Osteoblast (primary cell): ENCODE measurements at places on chromosomes 6 and 20. TPM values are rescaled to one million over a fixed set of nuclear protein-coding genes. Genes with fewer than 3 reads are reported as not detected.

DNA sequence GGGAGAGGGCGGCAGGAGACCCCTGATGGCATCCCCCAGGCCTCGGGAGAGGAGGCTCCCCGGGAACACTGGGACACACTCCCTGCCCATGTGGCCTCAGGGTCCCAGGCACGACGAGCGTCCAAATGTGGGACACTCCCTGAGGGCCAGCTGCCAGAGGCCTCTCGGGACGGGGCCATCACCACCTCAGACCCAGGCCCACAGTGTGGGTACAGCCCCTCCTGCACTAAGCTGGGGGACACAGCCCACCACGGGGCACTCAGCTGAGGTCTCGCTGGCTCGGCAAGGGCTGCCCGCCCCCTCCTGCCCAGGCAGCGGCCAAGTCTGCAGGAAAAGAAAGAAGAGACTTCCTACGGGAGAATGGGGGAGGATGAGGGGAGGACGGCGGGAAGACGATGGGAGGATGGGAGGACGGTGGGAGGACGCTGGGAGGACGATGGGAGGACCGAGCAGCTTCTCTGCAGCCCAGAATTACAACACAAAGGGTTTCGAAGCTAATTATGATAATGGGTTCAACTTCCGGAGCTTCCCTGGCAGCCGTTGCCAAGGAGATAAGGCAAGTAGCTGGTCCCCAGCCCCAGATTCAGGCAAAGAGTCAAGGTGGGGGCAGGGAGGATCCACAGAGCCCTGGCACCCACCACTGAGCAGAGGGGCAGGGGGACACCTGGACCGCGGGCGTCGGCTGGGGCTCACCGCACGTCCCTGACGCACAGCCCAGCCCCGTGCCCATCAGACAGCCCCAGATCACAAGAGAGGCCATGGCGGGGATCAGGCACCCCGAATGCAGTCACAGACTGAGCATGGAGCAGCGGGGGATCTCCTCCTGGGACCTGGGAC lies 17.5 kb downstream of the KCNQ2 start:
- peaks cover 26% of the 10 kb centered on the region for H3K27me3 ChIP-seq
- no peaks in the 10 kb centered on the region for H3K4me1 ChIP-seq
- H3K27ac ChIP-seq, result no peak overlapping the region
- no peak overlapping the region for H3K4me3 ChIP-seq

- no peak overlapping the region for H3K4me3 ChIP-seq
- H3K4me1 ChIP-seq, result peaks cover 4% of the 10 kb centered on the region
- DNase-seq, result no peak
- no peak overlapping the region for H3K27ac ChIP-seq
Measured at GRCh38 chr6:63560801-63561287, 11.4 kb upstream of the LOC128125822 start.

DNA sequence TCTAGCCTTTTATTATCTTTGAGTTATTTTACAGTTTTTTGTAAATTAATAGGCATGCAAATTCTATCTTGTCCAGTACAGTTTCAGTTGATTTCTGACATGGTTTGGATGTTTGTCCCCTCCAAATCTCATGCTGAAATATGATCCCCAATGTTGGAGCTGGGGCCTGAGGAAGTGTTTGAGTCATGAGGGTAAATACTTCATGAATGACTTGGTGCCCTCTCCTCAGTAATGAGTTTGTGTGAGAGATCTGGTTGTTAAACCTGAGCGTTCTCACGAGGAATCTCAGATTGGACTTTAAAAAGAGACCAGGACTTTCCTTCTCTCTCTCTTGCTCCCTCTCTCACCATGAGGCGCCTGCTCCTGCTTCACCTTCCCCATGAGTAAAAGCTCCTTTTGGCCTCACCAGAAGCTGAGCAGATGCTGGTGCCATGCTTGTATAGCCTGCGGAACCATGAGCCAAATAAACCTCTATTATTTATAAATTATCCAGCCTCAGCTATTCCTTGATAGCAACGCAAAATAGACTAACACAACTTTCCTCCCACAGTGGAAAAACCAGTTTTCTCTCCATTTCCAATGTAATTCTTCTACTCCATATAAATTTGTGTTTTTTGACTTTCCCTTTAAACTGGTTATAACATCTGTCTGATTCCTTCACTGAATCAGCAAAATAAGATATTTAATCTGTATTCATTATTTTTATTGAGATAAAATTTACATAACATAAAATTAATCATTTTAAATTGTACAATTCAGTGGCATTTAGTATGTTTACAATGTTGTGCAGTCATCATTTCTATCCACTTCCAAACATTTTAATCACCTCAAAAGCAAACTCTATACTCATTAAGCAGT lies 78.7 kb upstream of the PRSS16 start:
- H3K27ac ChIP-seq, result peak overlapping the region; percentile 83
- peaks cover 18% of the 10 kb centered on the region for H3K4me1 ChIP-seq
- DNase-seq, result peak; percentile 46
- peak overlapping the region; percentile 9 for H3K4me3 ChIP-seq
- no peaks in the 10 kb centered on the region for H3K36me3 ChIP-seq

- H3K27me3 ChIP-seq, result no peaks in the 10 kb centered on the region
- H3K36me3 ChIP-seq, result no peaks in the 10 kb centered on the region
- peak; percentile 32 for DNase-seq
- H3K27ac ChIP-seq, result no peak overlapping the region
Measured at GRCh38 chr6:161618831-161619454, 345.1 kb upstream of the AGPAT4 start.

GRCh38 chr20:17971300-17972013 lies 2.6 kb downstream of the MGME1 start:
- H3K27ac ChIP-seq, result peak overlapping the region; percentile 99
- peak overlapping the region; percentile 84 for H3K4me3 ChIP-seq
- H3K27me3 ChIP-seq, result no peaks in the 10 kb centered on the region
- peaks cover 4% of the 10 kb centered on the region for H3K36me3 ChIP-seq
- peaks cover 33% of the 10 kb centered on the region for H3K4me1 ChIP-seq

DNA sequence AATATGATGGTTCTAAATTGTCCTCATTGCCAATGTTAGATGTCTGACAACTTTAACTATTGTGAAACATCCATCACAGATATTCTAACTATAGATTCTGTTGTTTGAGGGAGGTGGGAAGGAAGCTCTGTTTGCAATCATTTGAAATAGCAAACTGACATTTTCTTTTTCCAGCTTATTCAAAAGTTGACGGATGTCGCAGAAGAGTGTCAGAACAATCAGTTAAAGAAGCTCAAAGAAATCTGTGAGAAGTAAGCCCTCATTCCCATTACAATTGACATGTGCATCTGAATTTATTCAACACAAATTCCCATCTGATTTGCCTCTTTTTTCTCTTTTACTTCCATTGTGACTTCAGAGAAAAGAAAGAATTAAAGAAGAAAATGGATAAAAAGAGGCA lies 280.6 kb upstream of the PLCB4 start:
- no peak overlapping the region for H3K27ac ChIP-seq
- H3K4me1 ChIP-seq, result peaks cover 12% of the 10 kb centered on the region
- no peaks in the 10 kb centered on the region for H3K36me3 ChIP-seq
- no peak for DNase-seq

GRCh38 chr6:142685852-142686506 lies 259.0 kb downstream of the HIVEP2 start:
- no peaks in the 10 kb centered on the region for H3K36me3 ChIP-seq
- H3K4me3 ChIP-seq, result no peak overlapping the region
- no peak for DNase-seq

DNA sequence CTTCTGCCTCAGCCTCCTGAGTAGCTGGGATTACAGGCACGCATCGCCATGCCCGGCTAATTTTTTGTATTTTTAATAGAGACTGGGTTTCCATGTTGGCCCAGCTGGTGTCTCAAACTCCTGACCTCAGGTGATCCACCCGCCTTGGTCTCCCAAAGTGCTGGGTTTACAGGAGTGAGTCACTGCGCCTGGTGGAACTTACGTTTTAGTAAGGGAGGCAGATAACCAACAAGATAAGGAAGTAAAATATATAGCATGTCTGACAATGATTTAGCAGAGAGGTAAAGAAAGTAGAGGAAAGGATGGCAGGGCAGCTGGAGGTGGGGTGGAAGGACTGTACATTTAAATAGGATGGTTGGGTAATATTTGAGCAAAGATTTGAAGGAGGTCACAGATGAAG lies 12.8 kb upstream of the MYMX start:
- no peak overlapping the region for H3K27ac ChIP-seq
- no peaks in the 10 kb centered on the region for H3K36me3 ChIP-seq
- no peak overlapping the region for H3K4me3 ChIP-seq
- H3K4me1 ChIP-seq, result no peaks in the 10 kb centered on the region

DNA sequence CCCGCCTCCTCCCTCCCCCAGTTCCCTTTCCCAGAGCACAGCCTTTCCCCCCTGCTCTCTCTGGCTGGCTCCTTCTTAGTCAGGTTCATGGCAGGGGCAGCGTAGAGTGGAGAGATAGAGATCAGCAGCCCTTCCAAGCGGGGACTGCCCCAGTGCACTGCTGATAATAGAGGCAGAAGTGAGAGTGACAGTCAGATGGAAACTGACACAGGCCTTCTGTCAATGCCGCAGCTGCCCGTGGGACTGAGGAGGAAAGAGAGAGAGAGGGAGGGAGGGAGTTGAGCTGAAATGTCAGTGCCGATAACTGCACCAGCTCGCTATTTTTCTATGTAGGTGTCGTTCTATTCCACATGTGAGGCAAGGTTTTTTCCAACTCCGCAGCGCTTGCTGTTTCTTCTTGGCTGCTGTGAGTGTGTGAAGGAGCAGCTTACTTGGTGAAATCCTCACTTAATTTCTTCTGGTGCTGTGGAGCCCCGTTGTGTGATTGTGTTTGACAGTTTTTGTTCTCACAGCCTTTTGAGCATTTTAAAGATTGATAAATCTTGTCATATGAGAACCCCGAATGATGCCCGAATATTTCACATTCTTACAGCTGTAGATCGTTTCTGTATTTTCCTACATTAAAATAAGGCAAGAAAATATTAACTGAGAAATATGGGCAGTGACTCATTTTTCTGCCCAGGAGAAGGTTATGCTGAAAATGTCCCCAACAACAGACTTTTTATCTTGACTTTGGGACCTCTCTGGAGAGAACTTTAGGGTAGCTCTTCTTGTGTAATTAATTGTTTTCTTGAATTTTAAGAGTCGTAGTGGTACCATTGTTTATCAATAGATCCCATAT lies 386.4 kb upstream of the MMS22L start:
- no peaks in the 10 kb centered on the region for H3K4me1 ChIP-seq
- no peak overlapping the region for H3K27ac ChIP-seq
- no peaks in the 10 kb centered on the region for H3K27me3 ChIP-seq
- H3K36me3 ChIP-seq, result no peaks in the 10 kb centered on the region

- peak; percentile 34 for DNase-seq
- H3K27me3 ChIP-seq, result no peaks in the 10 kb centered on the region
- H3K4me3 ChIP-seq, result no peak overlapping the region
- no peak overlapping the region for H3K27ac ChIP-seq
Measured at GRCh38 chr20:4490045-4490444, 231.7 kb upstream of the PRND start.

DNA sequence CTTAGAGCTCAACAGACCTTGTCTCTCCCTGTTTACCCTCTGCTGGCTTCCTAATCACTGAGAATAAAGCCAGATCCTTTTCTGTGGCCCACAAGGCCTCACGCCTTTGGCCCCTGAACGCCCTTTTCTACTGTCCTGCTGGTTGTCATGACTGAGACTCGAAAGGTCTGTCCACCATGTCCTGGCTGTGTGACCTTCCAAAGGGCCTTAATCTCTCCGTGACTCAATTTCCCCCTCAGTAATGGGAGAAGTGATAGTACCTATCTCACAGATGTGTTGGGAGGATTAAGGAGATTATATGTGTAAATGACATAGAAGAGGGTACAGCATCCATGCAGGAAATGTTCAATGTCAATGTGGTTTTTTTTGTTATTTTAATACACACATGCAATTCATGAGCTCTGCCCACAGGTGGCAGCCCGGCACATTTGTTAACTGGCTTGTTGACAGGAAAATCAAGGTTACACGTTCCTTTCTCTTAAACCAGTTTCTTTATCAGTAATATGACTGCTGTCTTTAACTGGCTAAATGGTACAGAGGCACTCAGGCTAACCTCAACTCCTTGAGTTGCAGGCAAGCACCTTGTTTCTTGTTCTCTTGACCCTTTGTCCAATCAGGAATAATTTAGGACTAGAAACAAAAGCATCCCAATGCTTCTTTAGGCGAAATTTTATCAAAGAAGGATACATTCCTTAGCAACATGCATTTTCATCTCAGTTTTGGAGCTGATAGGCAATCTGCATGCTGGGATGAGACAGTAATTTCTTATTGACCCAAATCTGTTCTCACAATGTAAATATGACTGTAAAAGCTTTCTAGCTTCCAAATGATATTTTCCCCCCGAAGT lies 16.6 kb downstream of the SLC22A1 start:
- H3K4me3 ChIP-seq, result no peak overlapping the region
- DNase-seq, result peak; percentile 94
- H3K4me1 ChIP-seq, result peaks cover 26% of the 10 kb centered on the region
- H3K27me3 ChIP-seq, result no peaks in the 10 kb centered on the region
- no peaks in the 10 kb centered on the region for H3K36me3 ChIP-seq

- peak; percentile 30 for DNase-seq
- peaks cover 4% of the 10 kb centered on the region for H3K4me1 ChIP-seq
- H3K36me3 ChIP-seq, result no peaks in the 10 kb centered on the region
- H3K27me3 ChIP-seq, result no peaks in the 10 kb centered on the region
- no peak overlapping the region for H3K27ac ChIP-seq
Measured at GRCh38 chr20:11716239-11716944, 201.3 kb upstream of the BTBD3 start.

GRCh38 chr20:38075161-38075998 lies 41.8 kb downstream of the RPRD1B start:
- H3K27ac ChIP-seq, result peak overlapping the region; percentile 19
- no peaks in the 10 kb centered on the region for H3K27me3 ChIP-seq

DNA sequence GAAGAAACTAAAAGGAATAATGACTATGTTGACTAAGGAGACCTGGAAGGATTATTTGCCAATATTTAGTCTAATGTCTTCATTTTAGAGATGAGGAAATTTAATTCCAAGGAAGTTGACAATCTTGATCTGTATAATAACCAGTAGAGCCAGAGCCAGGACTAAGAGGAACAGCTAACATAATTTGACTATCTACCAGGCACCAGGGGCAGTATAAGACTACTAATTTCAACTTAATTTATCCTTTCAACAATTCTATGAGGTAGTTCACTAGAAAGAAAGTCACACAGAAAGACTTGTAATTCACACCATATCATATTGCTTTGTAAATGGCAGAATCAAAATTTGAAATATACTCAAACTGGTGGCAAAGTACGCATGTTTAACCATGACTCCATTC lies 273.0 kb upstream of the STXBP5 start:
- H3K4me3 ChIP-seq, result no peak overlapping the region
- no peaks in the 10 kb centered on the region for H3K36me3 ChIP-seq
- DNase-seq, result no peak
- no peaks in the 10 kb centered on the region for H3K27me3 ChIP-seq

DNA sequence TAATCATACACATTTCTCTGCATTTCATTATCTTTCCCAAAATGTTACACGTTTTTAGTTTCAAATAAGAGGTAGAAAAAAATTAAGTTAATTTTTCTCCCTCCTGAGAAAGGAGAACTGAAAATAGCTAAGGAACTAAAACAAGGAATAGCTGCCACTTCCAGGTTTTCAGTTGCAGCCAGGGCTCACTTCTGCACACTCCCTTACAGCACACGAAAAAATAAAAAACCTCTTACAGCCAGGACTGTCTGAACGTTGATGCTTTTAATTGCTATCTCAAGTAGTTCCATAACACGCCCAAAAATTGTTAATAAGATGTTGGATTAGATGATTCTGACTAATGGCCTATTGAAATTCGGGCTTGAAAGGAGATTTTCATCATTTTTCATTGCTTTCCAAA lies 153.7 kb upstream of the THBS2 start:
- no peaks in the 10 kb centered on the region for H3K27me3 ChIP-seq
- H3K27ac ChIP-seq, result no peak overlapping the region
- H3K4me1 ChIP-seq, result no peaks in the 10 kb centered on the region
- DNase-seq, result no peak
- H3K36me3 ChIP-seq, result no peaks in the 10 kb centered on the region
- H3K4me3 ChIP-seq, result no peak overlapping the region

Gene XKR7
- total RNA-seq, result under 0.01 TPM in 1 of 2 replicates, not detected in the other

Gene GJA10
- not detected in 2 replicates for total RNA-seq

Gene PRR18
- 0.29 TPM in 1 of 2 replicates, not detected in the other for total RNA-seq

Gene SLC22A2
- under 0.01 TPM in 2 replicates for total RNA-seq

Gene TMEM14C
- 131 and 155 TPM in 2 replicates for total RNA-seq

Gene PRICKLE4
- total RNA-seq, result 0.59 TPM in 1 of 2 replicates, not detected in the other

Gene KIF13A
- 61.5 and 90.5 TPM in 2 replicates for total RNA-seq
